Activated CD8-positive, alpha-beta T cell treated with anti-CD3 and anti-CD28 coated beads for 36 hours (primary cell): ENCODE measurements at places on chromosomes 11 and 22. TPM values are rescaled to one million over a fixed set of nuclear protein-coding genes. Genes with fewer than 3 reads are reported as not detected.

- H3K4me3 ChIP-seq = no peak overlapping the region
- peaks cover 10% of the 10 kb centered on the region for H3K4me1 ChIP-seq
- DNase-seq = no peak
- H3K36me3 ChIP-seq = no peaks in the 10 kb centered on the region
- no peak overlapping the region for H3K27ac ChIP-seq
- H3K27me3 ChIP-seq = no peaks in the 10 kb centered on the region
These were observed 14.6 kb downstream of the ARHGEF17 start for GRCh38 chr11:73322382-73323306.

DNA sequence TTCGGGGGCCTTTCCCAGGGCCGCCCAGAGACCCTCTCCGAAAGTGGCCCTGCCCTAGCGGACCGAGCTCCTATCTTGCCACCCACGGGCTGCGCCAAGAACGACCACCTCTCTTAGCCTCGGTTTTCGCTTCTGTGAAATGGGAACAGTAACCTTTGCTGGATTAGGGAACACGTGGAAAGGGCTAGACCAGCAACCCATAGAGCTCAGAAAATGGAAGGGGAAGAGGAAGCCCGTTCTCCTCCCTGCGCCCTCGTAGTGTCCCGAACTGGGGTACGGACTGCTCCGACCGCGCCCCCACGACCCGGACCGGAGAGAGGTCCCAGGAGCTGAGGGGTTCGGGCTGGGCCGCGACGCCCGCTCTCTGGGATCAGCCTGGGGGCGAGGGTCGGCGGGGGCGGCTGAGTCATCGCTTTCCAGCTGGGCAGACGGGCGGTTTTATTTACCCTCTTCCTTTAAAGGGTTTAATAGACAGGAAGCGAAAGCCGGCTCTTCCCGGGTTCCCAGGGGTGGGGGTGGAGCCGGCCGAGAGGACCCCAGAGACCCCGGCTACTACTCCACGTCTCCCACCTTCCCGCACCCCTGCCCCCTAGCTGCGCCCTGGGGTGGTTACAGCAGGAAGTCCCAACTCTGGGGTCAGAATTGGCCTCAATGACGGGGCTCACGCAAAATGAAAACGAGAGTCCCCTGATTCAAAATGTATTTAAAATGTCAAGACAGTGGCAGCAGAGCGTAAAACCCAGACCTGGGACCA is 907 bp upstream of the PHLDA2 start:
- peak; percentile 80 for DNase-seq
- H3K36me3 ChIP-seq = no peaks in the 10 kb centered on the region
- H3K27ac ChIP-seq = peak overlapping the region; percentile 79
- peaks cover 25% of the 10 kb centered on the region for H3K27me3 ChIP-seq

DNA sequence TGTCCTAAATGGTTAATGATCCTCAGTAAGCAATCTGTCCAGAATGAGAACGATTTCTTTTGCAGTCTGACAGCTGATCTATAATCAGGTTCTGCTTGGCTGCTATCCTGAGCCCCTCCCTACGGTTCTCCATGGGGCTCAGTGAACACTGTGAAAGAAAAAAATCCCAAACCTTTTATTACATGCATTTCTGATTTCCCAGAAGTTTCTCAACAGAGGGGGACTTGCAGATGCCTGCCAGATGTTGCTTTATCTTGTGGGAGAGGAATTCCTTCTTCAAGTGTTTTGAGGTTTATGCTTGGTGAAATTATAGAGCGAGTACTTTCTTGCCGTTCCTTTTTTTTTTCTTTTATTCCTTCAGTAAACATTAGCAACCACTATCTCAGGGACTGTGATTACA is 531.9 kb upstream of the ISX start:
- DNase-seq = no peak
- H3K4me1 ChIP-seq = no peaks in the 10 kb centered on the region
- H3K27ac ChIP-seq = no peak overlapping the region
- no peaks in the 10 kb centered on the region for H3K36me3 ChIP-seq
- H3K4me3 ChIP-seq = no peak overlapping the region
- H3K27me3 ChIP-seq = no peaks in the 10 kb centered on the region

DNA sequence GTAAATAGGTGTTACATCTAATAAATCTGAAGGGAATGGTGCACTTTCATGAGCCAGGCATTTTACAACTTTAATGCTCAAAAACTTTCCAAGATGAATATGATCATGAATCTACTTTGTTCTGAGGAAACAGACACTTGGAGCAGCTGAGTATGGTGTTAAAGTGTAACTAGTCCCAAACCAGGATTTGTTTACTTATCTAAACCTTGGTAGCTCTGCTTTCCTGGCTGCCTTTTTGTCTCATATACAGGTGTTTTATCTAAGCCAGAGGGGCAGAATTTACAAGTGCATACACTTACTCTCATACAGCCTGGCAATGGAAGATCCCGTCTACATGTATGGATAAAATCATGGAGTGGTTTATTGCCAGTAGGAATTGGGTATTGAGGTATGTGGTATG is 171.5 kb downstream of the FAT3 start:
- H3K4me3 ChIP-seq = no peak overlapping the region
- no peaks in the 10 kb centered on the region for H3K27me3 ChIP-seq
- H3K27ac ChIP-seq = no peak overlapping the region
- H3K4me1 ChIP-seq = no peaks in the 10 kb centered on the region
- no peak for DNase-seq

- no peak for DNase-seq
- no peaks in the 10 kb centered on the region for H3K27me3 ChIP-seq
- H3K4me1 ChIP-seq = no peaks in the 10 kb centered on the region
- H3K36me3 ChIP-seq = no peaks in the 10 kb centered on the region
- H3K4me3 ChIP-seq = no peak overlapping the region
These were observed 942.3 kb downstream of the BRD1 start for GRCh38 chr22:48885271-48885918.

Gene PGA5
- not detected for total RNA-seq

DNA sequence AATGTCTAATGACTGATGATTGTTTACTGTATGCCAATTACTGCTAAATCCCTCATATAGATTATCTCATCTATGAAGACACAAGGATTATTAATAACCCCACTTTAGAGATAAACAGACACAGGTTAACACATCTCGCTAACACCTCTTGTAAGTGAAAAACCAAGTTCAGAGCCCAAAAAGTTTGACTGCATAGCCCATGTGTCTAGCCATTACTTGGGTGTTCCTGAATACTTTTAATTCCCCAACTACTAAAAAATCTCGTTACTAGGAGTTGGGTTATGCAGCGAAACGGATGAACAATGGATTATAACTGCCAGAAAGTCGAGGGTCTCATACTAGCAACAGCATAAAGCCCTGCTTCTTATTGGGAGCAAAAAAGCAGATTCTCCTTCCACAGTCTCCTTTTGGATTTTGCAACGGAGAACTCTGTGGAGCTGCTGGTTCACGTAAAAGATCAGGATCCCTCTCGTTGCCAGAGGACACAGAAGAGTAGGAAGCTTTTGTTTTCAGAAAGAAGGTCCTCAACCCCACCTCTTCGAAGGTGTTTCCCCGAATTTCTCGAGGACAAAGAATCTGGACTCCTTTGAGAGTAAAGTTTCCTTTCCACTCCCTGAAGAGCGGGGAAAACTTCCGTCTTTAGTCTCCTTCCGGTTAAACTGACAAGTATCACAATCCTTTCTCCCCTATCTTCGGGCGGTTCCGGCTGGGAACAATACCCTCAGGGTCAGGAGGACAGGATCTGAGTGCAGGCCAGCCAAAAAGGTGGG is 979 bp downstream of the ZBED5 start:
- no peak for DNase-seq
- no peaks in the 10 kb centered on the region for H3K27me3 ChIP-seq
- H3K36me3 ChIP-seq = peaks cover 49% of the 10 kb centered on the region
- peak overlapping the region; percentile 97 for H3K4me3 ChIP-seq
- H3K4me1 ChIP-seq = peaks cover 38% of the 10 kb centered on the region
- H3K27ac ChIP-seq = peak overlapping the region; percentile 98

GRCh38 chr11:116070520-116070919 is 566.3 kb upstream of the CADM1 start:
- no peaks in the 10 kb centered on the region for H3K36me3 ChIP-seq
- H3K4me1 ChIP-seq = no peaks in the 10 kb centered on the region
- peaks cover 2% of the 10 kb centered on the region for H3K27me3 ChIP-seq
- no peak for DNase-seq
- no peak overlapping the region for H3K27ac ChIP-seq

Gene ANO9
- 28.2 TPM for total RNA-seq

DNA sequence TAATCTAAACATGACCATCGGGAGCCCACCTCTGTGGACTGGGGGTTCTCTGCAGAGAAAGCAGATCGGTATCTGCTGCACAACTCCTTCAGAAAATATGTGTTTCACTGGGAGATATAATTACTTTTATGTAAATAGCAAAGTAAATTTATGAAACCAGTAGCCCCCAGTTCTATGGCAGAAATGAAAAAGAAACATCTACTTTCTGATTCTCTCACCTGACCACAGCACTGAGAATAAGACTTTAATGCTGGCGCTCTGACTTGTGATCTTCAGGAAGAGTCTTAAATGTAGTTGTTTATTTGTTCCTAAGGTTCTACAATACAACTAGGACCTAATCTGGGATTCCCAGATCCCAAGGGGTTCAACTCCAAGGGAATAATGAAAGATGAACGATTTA is 518.0 kb downstream of the DLG2 start:
- H3K36me3 ChIP-seq = no peaks in the 10 kb centered on the region
- H3K4me3 ChIP-seq = no peak overlapping the region
- no peak for DNase-seq
- no peaks in the 10 kb centered on the region for H3K27me3 ChIP-seq
- no peaks in the 10 kb centered on the region for H3K4me1 ChIP-seq
- H3K27ac ChIP-seq = no peak overlapping the region

Gene APOBEC3B
- total RNA-seq = 5.1 TPM

DNA sequence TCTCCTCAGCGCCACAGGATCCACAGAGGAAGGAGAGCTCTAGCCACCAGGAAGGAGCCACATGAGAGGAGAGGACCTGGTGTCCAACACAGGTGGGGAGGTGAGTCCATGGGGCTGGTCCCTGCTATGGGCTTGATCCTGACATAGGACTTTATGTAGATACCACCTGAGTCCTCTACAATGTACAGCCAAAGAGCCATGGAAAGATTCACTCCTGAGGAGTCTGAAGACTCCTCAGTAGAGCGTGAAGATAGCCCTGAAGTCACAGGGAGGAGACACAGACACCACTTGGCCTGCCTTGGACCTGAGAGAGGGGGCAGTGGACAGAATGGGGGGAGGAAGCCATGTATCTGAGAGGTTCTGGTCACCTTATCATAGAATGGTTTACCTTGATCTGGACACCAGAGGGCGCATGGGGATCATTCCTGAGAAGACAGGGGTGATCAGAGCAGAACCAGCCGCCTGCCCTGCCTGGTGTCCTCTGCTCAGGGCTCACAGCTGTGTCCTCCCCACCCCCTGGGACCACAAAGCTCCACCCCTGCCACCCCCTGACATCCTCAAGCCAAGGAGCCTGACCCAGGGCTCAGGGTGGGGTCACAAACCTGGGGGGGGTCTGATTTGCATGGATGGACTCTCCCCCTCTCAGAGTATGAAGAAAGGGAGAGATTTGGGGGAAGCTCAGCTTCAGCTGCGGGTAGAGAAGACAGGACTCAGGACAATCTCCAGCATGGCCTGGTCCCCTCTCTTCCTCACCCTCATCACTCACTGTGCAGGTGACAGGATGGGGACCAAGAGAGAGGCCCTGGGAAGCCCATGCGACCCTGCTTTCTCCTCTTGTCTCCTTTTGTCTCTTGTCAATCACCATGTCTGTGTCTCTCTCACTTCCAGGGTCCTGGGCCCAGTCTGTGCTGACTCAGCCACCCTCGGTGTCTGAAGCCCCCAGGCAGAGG is 77.0 kb downstream of the ZNF280B start:
- H3K36me3 ChIP-seq = no peaks in the 10 kb centered on the region
- H3K27ac ChIP-seq = no peak overlapping the region
- no peak overlapping the region for H3K4me3 ChIP-seq
- peaks cover 14% of the 10 kb centered on the region for H3K27me3 ChIP-seq
- H3K4me1 ChIP-seq = no peaks in the 10 kb centered on the region
- peak; percentile 79 for DNase-seq
